ENCODE measurements at places on chromosomes 12 and 14.

DNA sequence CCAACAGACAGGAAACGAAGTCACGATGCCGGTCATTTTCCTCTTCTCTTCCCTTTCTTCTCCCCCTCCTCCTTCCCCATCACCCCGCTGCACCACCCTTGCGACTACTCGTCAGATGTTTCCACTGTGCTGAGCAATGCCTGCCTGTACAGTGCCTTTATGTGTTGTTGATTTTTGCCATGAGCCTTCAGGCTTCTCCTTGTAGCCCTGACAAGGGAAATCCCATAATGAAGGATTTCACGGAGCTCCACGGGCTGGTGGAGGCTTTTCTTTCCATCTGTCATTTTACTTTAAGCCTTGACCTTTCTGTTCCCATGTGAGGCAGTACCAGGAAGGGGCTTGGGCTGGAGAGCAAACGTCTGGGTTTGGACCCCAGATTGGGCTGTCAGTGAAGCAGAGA is 28.7 kb upstream of the CCND2 start:
- no peak for DNase-seq

DNA sequence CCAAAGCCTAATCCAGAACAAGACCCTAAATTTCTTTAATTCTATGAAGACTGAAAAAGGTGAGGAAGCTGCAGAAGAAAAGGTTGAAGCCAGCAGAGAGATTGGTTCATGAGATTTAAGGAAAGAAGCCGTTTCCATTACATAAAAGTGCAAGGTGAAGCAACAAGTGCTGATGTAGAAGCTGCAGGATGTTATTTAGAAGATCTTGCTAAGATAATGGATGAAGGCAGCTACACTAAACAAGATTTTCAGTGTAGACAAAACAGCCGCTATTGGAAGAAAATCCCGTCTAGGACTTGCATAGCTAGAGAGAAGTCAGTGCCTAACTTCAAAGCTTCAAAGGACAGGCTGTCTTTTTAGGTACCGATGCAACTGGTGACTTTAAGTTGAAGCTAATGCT is 65.4 kb upstream of the AMIGO2 start:
- DNase-seq = no peak

- DNase-seq = no peak
These were observed 8.6 kb downstream of the SETD1B start for GRCh38 chr12:121812320-121812871.

DNA sequence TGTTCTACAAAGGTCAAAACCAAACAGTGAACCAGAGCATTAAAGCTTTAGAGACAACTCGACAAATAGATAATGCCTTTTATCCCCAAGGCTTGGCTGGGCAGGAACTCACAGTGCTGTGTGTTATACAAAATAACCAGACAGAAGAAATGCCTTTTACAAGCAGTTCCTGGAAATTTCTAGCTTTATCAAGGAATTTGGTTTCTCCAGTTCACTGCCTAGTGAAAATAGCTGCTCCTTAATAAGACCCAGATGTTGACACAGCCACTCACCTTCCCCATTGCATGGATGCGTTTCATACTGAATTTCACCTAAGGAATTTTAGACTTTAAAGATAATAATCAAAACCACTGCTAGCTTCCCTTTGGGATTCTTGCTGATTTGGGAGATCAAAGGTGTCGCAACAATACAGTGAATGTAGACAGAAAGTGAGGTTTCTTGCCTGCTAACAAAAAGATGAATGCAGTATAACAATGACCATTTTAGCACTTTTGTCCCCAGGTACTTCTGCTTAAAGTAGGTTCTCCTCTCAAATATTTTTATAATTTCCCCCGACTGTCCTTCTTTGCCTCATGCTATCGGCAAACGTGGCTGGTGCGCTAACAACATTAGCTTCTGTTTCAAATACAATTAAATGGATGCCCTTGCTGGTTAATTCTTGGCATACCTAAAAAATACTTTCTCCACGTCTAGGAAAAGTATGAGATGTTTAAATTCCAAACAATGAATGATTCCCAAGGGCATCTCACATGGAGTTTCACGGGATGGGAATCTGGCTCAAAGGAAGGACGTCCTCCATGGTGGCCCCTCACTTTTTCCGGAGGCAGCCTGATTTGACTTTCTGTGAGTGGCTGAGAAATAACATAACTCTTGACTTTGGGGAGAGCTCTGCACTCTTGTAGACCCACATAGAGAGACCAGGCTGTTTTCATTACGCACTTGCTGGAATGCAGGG is 162.4 kb downstream of the C12orf75 start:
- DNase-seq = peak; percentile 63

DNA sequence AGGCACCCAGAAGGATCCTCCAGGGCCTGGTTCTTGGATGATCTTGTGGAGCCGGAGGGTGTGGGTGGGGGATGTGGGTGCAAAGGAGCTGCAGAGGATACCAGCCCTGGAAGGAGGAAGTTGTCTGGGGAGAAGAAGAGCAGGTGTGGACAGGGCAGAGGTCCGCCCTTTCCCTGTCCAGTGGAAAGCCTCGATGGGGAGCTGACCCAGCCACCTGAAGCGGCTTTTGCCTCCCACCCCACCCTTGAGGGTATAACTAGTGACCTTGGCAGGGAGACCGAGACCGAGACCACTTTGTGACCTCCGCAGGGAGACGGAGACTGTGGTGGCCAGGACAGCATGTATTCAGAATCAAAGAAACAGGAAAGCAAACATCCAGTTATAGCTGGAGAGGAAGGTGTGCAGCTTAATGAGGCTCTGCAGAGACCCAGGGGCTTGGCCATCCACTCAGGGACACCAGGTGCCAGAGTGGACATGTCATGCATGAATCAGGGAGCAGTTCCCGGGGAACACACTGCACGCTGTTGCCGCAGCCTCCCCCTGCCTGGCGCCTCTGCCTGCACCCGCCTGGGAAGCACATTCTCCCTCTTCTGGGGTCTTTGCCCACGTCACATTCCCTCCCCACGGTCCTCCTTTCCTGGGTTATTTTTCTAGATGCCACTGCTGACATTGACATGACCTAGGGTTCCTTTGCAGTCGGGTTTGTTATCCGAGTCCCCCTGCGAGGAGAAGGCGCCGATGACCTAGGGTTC is 87.7 kb downstream of the ADGRD1 start:
- DNase-seq = no peak

- no peak for DNase-seq
These were observed 783.6 kb upstream of the TBX3 start for GRCh38 chr12:115467531-115467930.

DNA sequence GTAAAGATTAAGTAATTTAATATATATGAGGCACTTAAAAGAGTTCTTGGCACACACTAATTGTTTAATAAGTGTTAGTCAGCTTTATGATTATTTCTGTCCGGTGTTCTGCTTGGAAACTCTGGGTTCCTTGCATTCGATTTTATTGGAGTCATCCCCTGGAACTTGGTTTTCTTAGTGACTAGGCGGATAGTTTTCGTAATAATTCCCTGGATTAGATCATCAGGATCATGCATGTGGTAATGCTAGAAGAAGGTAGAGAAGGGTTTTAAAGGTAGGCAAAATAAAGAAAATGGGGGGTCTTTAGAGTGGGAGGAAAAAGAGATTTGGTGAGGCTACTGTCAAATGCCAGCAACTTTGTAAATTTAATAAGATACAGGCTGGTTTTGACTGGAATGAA is 88.4 kb downstream of the MYF5 start:
- no peak for DNase-seq

DNA sequence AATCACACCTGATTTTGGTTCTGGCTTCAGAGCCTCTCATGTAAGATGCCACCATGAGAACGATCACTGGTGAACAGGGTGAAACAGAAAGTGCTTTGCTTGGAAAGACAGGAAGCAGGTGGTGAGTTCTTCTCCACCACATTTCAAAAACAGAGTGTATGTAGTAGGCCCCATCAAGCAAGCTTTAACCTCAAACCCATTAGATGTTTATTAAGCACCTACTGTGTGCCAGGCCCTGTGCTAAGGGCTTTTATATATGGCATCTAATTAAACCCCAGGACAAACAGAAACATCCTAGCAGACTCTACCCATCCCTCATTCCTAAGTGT is 47.8 kb upstream of the MED13L start:
- no peak for DNase-seq

GRCh38 chr14:89640141-89640540 is 223.1 kb upstream of the FOXN3 start:
- no peak for DNase-seq

DNA sequence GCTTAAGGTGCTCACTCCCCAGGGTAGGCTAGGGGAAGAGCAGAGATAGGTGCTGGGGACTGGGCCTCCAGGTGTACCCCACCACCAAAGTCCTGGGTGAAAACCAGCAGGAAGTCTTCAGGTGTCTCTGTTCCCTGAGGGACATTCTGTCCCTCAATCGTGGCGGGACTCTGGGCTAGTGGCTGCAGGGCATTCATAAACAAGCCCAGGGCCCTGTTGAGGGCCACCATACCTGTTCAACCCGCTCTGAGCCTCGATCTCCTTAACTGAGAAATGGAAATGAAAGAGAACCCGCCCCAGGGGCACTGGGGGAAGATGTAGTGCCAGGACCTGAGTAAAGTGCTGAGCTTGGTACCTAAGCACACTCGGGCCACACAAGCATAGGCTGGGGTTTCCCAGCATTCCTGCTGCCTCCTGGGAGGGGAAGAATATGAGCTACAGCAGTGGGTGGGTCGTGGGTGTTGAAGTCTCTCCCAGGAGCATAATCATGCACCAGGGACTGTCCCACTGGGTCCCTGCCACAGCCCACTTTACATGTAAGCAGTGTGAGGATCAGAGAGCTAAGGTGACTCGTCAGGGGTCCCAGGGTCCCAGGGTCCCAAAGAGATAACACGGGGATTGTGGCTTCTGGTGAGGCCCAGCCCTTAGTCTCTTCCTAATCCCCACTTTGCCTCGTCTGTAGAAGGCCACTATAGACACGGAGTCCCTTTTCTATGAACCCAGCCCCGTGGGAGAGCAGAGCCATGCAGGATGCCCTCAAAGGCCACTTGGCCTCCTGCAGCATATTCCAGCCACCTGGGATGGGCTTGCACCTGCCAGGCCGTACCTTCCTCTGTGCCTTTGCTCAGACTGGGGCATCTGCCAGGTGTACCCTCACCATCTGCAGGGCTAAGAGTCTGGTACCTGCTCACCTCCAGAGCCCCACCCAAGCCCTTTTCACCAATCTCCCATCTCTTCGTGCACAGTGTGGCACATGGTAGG is 14.4 kb downstream of the FAM222A start:
- no peak for DNase-seq
